ENCODE measurements at places on chromosomes 6 and 20.
A peak's percentile ranks its signal among the peaks of the same experiment; 100 is the strongest.

- no peak for DNase-seq
Measured at GRCh38 chr20:64044484-64045247, 4.8 kb downstream of the SOX18 start.

DNA sequence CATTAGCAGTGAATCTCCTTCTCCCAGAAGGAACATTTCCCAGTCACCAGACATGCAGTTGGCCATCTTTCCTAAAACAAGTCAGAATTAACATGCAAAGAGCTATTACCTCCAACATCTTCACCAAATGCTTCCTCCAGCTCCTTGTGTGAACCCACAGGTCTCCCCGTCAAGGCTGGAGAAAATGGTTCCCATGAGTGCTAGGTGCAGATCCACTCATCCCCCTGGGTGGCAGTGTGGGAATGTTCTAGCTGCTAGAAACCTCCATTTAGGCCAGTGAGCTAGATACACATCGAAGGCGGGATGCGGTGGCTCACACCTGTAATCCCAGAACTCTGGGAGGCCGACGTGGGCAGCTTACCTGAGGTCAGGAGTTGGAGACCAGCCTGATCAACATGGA lies 603.9 kb upstream of the SLC35B3 start:
- no peak for DNase-seq

- DNase-seq = no peak
Measured at GRCh38 chr6:167898673-167899311, 72.1 kb downstream of the AFDN start.

- DNase-seq = no peak
Measured at GRCh38 chr6:11969092-11969491, 43.0 kb upstream of the HIVEP1 start.

- peak; percentile 58 for DNase-seq
Measured at GRCh38 chr6:109458774-109459531, 3.4 kb upstream of the MICAL1 start.

DNA sequence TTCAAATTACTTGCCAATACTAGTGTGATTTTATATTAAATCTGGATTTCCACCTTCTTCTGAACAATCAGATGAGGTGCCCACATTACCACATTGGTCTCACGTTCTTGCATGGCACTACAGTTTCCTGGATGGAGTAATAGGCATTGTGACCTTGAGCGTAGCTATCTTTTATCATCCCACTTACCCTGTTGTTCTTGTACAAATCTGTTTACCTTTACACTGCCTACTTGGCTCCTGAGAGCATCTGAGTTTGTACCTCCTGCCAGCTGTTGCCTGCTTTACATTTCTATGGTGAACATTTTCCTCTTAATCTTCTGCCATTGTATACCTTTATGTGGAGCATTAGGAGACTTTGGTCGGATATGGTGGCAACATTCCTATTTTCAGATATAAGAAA lies 90.7 kb downstream of the AKAP7 start:
- no peak for DNase-seq

DNA sequence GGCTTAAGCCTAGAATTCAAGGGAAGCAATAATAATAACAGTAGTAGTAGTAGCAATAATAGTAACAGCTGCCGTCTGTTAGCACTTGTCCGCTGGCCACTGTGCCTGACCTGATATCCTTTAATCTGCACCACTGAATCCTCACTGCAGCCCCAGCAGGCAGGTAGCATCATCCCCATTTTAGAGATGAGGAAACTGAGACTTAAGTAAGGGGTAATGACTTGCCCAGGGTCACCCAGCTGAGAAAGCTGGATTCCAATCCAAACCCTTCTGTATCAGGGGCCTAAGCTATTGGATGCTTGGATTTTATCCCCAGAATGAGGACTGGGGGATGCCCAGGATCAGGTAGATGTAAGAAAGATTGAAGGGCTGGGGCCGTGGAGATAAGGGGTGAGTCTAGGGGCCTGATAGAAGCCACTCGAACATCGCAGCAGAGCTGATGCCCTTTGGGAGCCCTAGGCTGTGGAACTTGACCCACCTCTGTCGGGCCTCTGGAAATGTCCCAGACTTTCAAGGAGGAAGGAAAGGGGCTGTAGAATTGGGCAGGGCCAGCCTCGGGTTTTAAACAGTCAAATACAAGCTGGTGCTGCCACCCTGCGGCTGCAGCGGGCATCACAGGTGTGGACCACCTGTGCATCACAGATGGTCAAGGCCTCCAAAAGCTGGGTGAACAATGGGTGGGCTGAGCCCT lies 102.1 kb upstream of the MYL9 start:
- peak; percentile 58 for DNase-seq

- no peak for DNase-seq
Measured at GRCh38 chr20:19515074-19515473, 243.0 kb upstream of the RIN2 start.

- DNase-seq = no peak
Measured at GRCh38 chr6:91098006-91098405, 511.1 kb upstream of the MAP3K7 start.

- no peak for DNase-seq
Measured at GRCh38 chr6:92762443-92763273, 656.7 kb downstream of the EPHA7 start.

DNA sequence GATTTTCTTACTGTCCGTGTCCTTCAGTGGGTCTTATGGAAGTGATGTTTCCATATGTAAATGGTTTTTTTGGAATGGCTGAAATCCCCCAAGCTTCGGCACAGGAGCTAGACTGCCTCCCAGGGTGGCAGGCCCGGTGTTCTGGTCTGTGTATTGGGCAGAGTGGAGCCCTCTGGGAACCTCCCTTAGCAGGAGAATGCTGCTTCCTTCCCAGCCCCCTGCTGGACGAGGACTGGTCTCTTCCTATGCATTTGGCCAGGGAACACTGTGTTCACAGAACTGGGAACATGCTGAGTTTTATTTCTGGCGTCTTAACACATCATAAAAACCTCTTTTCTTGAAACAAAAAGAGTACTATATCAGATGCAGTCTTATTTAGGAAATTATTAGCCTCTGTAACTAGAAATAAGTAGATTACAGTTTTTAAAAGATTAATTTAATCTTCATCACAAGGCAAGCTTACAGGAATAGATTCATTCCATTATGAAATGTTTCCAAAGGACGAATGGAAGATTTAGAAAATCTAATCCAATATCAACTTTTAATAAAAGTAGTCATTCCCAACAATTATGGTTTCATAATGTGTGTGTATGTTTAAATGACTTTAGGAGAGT lies 56.6 kb downstream of the SYTL3 start:
- DNase-seq = no peak

GRCh38 chr6:107709341-107709740 lies 114.8 kb downstream of the SCML4 start:
- DNase-seq = no peak

- DNase-seq = no peak
Measured at GRCh38 chr20:16378712-16379370, 194.4 kb downstream of the KIF16B start.

GRCh38 chr20:433300-433975 lies 25.3 kb downstream of the RBCK1 start:
- peak; percentile 65 for DNase-seq

DNA sequence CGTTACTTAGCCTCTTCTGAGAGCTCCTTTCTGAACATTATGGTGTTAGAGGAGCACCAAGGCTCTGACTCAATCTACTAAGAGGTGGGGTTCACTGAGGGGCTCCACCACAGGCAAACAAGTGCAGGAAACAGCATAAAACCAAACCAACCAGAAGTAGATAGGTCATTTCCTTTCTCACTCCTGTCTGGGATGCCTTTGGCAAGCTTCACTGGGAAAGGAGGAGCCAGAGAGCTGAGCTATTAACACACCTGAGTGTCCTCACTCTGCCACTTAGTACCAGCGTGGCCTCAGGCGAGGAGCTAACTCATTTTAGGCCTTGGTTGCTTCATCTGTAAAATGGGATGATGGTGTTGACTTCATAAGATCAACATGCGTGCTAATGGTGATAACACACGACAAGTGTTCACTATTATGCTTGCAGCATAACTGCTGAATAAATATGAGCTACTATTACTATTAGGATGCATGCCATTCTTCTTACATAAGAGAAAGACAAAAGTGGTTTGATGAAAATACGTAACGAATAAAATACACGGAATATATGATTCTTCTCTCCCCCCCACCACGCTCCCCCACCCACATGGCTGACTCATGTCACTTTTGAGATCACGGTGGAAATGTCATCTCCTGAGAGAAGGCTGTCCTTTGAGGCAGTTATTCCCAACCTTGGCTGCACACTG lies 185.4 kb downstream of the BCAS1 start:
- DNase-seq = no peak

DNA sequence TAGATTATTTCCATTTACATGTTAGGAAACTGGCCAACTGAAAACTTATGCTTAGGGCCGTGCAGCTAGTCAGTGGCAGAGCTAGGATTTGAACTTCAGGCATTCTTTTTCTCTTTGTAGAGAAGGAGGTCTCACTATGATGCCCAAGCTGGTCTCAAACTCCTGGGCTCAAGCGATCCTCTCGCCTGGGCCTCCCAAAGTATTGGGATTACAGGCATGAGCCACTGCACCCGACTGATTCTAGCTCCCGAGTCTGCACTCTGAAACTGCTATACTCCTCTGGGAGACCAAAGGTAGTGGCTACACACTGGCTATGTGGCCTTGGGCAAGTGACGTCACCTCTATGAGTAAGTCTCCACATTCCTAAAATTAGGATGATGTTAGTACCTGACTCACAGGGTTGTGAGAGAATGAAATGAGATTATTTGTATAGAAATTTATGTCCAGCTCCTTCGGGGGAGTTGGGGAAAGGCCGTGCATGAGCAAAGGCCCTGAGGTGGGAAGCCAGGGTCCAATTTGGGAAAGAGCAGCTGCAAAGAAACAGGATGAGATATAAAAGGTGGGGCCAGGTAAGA lies 6.4 kb downstream of the PLTP start:
- no peak for DNase-seq

DNA sequence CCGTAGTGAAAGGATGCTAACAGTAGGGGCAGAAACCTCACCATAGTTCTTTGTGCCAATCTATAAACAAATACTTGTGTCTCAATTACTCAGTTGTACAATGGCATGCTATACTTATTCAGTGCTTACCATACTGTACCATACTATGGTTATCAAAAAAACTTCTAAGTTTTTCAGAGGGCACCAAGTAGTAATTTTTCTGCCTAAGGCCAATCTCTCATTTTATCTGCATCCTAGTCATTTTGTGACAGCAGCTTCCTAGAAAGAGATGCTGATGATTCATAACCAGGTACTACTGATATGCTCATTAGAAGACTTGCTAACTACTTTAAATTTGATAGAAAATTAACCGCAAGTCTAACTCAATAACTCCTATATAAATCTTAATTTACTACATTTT lies 42.9 kb downstream of the TMEM244 start:
- DNase-seq = no peak

GRCh38 chr6:16486661-16487060 lies 248.3 kb downstream of the GMPR start:
- DNase-seq = no peak
